ENCODE measurements at places on chromosomes 13 and 19.
A peak's percentile ranks its signal among the peaks of the same experiment; 100 is the strongest.

DNA sequence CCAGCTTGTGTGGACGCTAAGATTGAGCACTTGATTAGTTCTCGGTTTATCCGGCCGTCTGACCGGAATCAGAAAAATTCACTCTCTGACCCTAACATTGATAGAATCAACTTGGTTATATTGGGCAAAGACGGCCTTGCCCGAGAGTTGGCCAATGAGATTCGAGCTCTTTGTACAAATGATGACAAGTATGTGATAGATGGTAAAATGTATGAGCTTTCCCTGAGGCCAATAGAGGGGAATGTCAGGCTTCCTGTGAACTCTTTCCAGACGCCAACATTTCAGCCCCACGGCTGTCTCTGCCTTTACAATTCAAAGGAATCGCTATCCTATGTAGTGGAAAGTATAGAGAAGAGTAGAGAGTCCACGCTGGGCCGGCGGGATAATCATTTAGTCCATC lies 59.6 kb downstream of the ARHGAP35 start:
- no peak for DNase-seq

DNA sequence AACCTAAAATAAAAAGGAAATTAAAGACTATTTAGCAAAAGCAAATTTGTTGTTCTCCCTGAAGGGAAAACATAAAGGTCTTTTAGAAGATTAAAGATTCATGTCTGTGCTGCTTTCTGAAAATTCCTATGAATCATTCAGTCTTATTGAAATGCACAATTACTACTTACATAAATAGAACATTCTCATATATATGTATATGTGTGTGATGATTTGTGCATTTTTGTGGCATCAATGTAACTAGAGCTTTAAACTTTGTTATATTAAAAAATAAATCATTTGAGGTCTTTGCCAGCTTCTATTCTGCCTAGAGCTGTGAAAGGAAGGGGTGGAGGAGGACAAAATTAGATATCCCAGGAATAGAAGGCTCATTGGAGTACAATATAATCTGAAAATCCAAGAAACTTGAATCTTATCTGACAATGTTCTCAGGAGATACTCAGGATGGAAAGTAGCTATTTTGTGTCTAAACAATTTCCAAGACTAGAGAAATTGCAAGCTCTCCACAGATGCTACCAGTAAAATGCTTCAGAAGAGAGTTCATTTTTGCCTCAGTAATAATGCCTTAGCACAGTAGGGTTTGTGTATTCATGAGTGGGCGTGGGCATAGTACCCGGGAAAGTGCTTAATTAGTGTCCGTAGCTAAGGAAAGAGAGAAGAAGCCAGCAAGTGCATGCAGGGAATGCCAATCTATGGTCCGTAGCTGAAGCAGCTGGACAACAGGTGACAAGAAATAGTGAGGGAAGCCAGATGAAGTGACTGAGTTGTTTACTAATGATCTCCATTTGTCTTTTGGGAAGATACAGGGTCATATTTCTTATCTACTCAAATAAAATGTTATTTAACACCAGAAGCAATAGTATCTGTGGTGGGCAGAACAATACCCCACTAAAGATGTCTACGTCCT lies 395.5 kb upstream of the NBEA start:
- no peak for DNase-seq

DNA sequence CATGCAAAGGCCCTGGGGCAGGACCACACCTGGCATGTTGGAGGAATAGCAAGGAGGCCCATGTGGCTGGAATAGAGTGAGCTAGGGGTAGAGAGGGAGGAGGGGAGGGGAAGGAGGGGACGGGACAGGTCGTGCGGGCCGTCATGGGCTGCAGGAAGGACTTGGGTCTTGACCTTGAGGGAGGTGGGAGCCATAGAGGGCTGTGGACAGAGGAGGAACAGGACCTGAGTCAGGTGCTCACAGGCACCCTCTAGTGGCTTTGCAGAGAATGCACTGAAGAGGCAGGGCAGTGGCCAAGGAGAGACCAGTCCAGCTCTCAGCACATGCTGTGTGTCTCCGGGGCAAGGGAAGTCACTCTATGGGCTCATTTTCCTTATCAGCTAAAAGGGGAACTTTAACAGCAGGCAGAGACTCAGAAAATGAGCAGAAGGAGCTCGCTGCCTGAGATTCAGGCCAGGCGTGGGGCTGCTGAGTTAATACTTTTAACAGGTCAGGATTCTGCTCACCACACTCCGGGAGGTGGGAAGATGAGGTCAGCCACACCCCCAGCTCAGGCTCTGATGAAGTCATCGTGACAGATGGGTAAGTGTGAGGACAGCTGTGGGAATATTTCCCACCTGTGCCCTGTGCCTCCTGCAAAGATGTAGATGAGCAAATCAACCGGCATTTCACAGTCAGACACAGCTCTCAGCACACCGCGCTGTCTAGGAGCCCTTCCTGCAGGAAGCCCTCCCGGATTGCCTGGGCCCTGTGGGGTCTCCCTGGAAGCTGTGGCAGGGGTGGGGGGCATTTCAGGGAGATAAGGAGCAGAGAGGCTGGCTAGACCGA lies 6.0 kb upstream of the TNFAIP8L1 start:
- DNase-seq = peak; percentile 9

GRCh38 chr13:30504081-30504480 lies 38.3 kb upstream of the HMGB1 start:
- DNase-seq = no peak

GRCh38 chr13:30020726-30021312 lies 170.4 kb upstream of the UBL3 start:
- no peak for DNase-seq

DNA sequence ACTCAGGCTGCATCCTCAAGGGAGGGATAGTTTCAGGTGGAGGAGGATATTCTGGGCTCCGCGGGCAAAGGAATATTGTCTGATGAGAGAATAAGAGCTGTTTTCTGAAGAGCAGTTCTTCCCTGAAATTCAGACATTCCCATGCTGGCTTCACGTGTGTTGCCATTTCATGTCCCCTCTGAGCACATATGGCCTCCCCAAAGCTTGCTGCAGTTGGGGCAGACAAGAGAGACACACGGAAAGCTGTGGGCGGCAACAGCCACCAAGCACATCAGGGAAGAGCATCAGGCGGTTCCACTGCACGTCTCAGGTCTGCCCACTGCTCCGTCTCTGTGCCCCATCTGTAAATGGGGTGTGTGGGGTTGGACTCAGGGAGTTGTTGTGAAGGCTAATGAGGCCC lies 247.5 kb upstream of the TSHZ3 start:
- DNase-seq = no peak

DNA sequence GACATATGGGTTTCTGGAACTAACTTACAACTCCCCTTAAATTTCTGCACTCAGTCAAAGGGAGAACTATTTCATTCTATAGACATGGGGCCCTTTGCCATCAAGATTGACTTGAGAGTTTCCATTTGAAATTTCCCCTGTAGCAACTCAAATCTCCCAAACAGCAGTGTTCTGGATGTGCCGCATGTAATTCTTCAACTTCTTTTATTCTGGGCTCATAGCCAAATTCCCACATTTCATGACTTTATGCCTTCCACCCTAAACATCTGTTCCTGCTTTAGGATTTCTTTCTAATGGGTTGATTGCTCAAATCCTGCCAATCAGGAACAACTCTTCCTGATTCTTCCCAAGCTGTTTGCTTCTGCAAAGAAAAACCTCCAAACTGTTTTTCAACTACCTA lies 336.0 kb downstream of the TBC1D4 start:
- DNase-seq = no peak

DNA sequence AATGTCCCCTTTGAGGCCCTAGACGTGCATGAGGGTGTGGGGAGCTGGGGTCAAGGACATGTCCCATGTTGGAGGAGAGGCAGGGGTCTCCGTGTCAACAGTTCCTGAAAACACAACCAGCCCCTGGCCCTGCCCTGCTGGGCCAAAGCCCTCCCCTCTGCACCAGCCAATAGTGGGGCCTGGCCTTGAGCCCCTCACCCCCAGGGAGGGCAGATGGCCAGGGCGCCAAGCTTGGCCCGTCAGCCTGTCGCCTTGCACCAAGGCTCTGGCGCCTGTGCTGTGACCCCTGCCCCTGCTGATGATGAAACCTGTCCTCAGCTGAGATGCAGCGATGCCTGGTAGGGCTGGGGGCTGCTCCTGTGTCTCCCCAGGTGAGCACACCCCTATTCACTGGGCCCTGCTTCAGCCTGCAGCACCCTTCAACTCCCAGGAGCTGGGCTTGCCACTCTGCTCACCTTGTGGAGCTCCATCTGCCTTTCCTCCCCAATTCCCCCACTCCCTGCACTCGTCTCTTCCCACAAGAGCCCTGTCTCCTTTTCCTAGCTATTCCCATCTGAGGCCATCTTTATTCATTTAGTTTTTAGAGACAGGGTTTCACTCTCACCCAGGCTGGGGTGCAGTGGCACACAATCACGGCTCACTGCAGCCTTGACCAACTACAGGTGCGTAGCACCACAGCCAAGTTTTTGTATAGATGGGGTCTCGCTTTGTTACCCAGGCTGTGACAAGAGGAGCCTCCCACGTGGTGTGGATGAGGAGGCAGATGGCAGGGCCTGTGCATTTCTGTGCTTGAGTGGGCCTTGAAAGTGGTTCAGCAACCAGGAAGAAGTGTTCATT lies 2.1 kb upstream of the HAMP start:
- DNase-seq = no peak

- peak; percentile 24 for DNase-seq
These were observed 6.8 kb downstream of the ELL start for GRCh38 chr19:18514800-18515682.

DNA sequence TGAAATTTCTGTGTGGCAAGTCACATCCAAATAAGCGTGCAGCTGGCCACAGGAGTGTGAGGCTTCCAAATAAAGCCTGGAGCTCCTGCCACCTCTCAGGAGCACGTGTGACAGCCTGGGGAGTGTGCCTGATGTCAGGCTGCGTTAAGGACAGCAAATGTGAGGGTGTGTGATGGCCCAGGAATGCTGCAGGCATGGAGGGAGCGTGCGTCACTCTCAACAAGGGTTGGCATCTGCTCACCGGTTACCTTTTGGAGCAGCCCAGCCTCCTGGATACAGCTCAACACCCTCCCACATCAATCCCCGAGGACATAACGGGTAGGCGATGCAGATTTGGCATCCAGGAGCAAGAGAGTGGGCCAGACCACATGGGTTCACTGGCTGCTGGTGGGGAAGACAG lies 19.0 kb downstream of the NUMBL start:
- DNase-seq = peak; percentile 14

DNA sequence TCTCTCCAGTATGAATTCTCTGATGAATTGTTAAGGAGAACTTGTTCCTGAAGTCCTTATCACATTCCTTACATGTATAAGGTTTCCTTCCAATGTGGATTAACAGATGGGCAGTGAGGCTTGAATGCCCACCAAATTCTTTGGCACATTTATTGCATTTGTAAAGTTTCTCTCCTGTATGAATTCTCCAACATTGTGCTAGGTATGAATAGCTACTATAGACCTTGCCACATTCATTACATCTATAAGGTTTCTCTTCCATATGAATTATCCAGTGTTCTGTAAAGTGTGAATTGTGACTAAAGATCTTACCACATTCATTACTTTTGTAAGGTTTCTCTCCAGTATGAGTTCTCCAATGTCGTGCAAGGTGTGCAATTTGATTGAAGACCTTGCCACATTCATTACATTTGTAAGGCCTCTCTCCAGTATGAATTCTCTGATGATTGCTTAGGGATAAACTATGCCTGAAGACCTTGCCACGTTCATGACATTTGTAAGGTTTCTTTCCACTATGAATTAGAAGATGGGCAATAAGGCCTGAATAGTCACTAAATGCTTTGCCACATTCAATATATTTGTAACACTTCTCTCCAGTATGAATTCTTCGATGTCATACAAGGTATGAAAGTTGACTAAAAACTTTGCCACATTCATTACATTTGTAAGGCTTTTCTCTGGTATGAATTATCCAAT lies 20.4 kb downstream of the ZNF578 start:
- DNase-seq = no peak

GRCh38 chr13:62544928-62545327 lies 1129.3 kb upstream of the PCDH20 start:
- no peak for DNase-seq

Measured in caudate nucleus (tissue), 63 donors.